ENCODE measurements at places on chromosomes 3 and 15.

DNA sequence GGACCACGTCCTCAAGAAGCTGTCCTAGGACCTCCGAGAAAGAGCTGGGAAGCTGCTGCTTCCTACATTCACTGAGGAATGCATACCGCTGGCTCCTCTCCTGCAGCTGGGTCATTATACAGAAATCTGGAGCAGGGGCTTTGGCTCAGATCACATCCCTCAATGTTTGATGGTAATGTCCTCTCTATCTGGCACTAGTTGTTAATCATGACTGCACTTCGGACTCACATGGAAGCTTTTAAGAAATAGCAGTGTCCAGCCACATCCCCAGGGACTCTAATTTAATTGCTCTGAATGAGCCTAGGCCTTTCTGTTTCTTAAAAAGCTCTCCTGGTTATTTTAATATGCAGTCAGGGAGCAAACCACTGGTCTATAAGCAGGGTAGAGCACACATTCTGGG lies 25.7 kb upstream of the MYRIP start:
- no peak overlapping the region for H3K27ac ChIP-seq
- no peaks in the 10 kb centered on the region for H3K36me3 ChIP-seq
- H3K4me3 ChIP-seq, result no peak overlapping the region
- no peaks in the 10 kb centered on the region for H3K4me1 ChIP-seq
- H3K27me3 ChIP-seq, result no peaks in the 10 kb centered on the region

DNA sequence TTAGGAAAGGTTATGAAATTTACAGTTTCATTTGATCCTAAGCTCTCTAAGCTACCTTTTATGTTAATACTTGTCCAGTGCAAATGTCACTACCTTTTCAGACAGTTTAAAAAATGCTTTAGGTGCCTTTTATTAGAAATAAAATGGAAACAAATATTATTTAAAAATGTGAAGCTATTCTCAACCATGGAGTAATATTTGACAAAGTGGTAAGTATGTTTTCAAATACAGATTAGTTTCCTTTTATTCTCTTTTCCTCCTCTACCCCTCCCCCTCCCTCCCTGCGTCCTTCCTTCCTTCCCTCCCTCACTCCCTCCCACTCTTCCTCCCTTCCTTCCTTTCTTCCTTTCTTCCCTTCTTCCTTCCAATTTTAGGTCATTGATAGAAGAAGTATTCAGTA lies 6.3 kb downstream of the LRRC3B start:
- H3K36me3 ChIP-seq, result no peaks in the 10 kb centered on the region
- no peak overlapping the region for H3K27ac ChIP-seq
- H3K27me3 ChIP-seq, result no peaks in the 10 kb centered on the region
- H3K4me3 ChIP-seq, result no peak overlapping the region
- DNase-seq, result no peak

- H3K4me3 ChIP-seq, result no peak overlapping the region
- no peaks in the 10 kb centered on the region for H3K27me3 ChIP-seq
- no peaks in the 10 kb centered on the region for H3K36me3 ChIP-seq
Measured at GRCh38 chr3:79378064-79378463, 389.7 kb downstream of the ROBO1 start.

GRCh38 chr3:151383111-151383510 lies 1.4 kb downstream of the P2RY12 start:
- no peak overlapping the region for H3K4me3 ChIP-seq
- no peaks in the 10 kb centered on the region for H3K27me3 ChIP-seq
- H3K27ac ChIP-seq, result no peak overlapping the region
- H3K4me1 ChIP-seq, result peaks cover 3% of the 10 kb centered on the region

GRCh38 chr15:63461230-63461985 lies 43.0 kb upstream of the USP3 start:
- no peak overlapping the region for H3K4me3 ChIP-seq
- H3K27me3 ChIP-seq, result peaks cover 3% of the 10 kb centered on the region
- peaks cover 12% of the 10 kb centered on the region for H3K4me1 ChIP-seq

GRCh38 chr15:80482696-80483095 lies 78.5 kb downstream of the ARNT2 start:
- H3K36me3 ChIP-seq, result no peaks in the 10 kb centered on the region
- peak; percentile 78 for DNase-seq
- no peak overlapping the region for H3K4me3 ChIP-seq
- H3K27ac ChIP-seq, result peak overlapping the region; percentile 64
- H3K4me1 ChIP-seq, result peaks cover 59% of the 10 kb centered on the region

DNA sequence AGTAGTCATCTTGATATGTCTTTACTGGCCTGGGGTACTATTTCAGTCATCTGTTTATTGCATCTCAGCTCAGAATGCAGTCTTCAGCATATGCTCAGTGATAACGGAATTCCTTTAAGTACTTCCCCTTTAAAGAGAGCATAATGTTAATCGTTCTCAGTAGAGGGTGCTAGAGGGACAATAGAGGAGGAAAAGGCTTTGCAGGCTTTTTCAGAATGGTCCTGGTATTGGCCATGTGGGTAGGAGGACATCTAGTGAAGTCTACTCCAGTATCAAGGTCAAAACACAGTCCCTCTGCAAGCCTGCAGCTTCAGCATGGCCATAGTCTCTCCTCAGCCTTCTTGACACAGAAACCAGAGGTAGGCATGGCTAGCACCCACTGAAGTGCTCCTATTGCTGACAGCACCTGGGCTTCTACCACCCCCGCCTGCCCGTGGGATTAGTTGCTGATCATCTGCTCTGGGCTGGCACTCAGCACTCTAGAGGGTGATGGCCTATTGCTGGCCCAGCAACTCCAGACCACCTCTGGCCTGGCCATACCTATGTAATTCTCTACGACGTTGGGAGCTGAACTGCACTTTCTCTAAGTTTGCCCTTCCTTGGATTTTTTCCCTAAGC lies 65.4 kb downstream of the KCNH8 start:
- H3K27ac ChIP-seq, result no peak overlapping the region
- no peaks in the 10 kb centered on the region for H3K36me3 ChIP-seq
- H3K4me1 ChIP-seq, result no peaks in the 10 kb centered on the region
- H3K27me3 ChIP-seq, result no peaks in the 10 kb centered on the region

Data from fibroblast of lung (primary cell).